ENCODE measurements at places on chromosomes 16 and 17.
A peak's percentile ranks its signal among the peaks of the same experiment; 100 is the strongest.

DNA sequence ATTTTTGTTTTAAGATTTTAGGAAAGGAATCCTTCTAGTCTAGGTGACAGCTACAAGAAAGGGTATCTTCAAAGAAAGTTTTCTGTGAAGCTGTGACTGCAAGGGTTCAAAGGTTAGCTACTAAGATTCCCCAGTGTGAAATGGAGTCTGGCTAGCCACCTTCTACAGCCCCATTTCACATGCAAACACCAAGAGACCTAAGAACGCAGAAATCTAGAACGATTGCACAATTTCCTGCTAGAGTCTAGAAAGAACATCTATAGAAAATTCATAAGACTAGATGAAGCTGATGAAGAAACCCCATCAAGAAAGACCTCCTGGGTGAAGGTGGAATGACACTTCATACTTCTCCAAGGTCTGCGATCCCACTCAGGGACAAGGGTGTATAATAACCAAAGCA lies 77.1 kb downstream of the STX8 start:
- DNase-seq, result no peak
- no peak overlapping the region for H3K27ac ChIP-seq
- no peak overlapping the region for H3K4me3 ChIP-seq
- H3K4me1 ChIP-seq, result no peaks in the 10 kb centered on the region
- H3K27me3 ChIP-seq, result no peaks in the 10 kb centered on the region

- H3K36me3 ChIP-seq, result no peaks in the 10 kb centered on the region
- H3K4me3 ChIP-seq, result no peak overlapping the region
- H3K4me1 ChIP-seq, result no peaks in the 10 kb centered on the region
- no peaks in the 10 kb centered on the region for H3K27me3 ChIP-seq
- DNase-seq, result no peak
Measured at GRCh38 chr16:9047689-9048301, 43.6 kb upstream of the HAPSTR1 start.

- peak overlapping the region; percentile 69 for H3K4me3 ChIP-seq
- no peaks in the 10 kb centered on the region for H3K27me3 ChIP-seq
- peak overlapping the region; percentile 65 for H3K27ac ChIP-seq
- peaks cover 43% of the 10 kb centered on the region for H3K4me1 ChIP-seq
- peak; percentile 36 for DNase-seq
Measured at GRCh38 chr17:81285179-81285878, 9.8 kb downstream of the SLC38A10 start.

DNA sequence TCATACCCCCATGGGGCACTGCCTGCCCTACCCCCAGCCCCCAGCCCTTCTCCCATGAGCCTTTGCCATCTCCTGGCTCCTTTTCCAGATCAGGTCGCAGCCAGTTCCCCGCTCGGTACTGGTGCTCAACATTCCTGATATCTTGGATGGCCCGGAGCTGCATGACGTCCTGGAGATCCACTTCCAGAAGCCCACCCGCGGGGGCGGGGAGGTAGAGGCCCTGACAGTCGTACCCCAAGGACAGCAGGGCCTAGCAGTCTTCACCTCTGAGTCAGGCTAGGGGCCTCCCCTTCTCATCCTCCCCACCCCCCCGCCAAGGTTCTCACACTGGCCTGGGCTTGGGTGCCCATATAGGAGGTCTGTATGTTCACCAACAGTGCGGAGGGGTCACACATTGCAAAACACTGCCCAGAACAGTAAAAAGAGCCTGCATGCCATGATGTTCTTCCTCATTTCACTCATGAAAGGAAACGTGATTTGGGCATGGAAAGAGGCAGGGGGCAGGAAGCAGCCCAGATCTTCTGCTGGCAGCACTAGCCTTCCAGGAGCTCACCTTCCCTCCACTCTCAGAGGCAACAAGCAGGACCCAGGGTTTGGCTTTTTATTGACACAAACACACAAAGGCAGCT lies 7.5 kb downstream of the IFI35 start:
- no peak for DNase-seq
- no peaks in the 10 kb centered on the region for H3K27me3 ChIP-seq
- peaks cover 7% of the 10 kb centered on the region for H3K4me1 ChIP-seq
- H3K36me3 ChIP-seq, result peaks cover 21% of the 10 kb centered on the region
- no peak overlapping the region for H3K4me3 ChIP-seq

GRCh38 chr16:50172195-50172922 lies 19.3 kb downstream of the TENT4B start:
- H3K4me3 ChIP-seq, result no peak overlapping the region
- no peak overlapping the region for H3K27ac ChIP-seq
- no peak for DNase-seq
- no peaks in the 10 kb centered on the region for H3K36me3 ChIP-seq
- H3K27me3 ChIP-seq, result no peaks in the 10 kb centered on the region

DNA sequence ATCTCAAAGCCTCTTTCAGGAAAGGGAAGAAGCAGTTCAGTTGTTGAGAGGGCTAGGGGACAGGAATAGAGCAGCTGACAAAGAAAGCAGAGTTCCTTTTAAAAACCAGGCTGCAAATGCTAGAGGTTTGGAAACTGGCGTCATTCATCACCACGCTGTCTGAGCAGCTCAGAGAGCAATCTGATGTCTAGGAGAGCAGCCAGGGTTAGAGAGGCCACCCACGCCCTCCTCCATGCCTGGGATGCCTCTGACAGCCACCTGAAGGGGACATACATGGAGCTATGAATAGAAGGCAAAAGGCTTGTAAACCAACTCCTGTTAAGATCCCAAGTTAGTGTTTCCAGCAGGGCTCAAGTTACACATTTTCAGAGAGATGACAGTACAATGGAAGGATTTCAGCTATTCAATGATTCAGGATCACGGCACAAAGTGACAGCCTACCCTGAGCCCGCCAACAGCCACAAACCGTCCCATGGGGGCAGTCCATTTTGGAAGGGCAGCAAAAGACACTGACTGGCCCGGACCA lies 12.4 kb downstream of the RAB5C start:
- H3K27ac ChIP-seq, result no peak overlapping the region
- H3K4me3 ChIP-seq, result no peak overlapping the region
- H3K36me3 ChIP-seq, result peaks cover 22% of the 10 kb centered on the region
- no peak for DNase-seq
- no peaks in the 10 kb centered on the region for H3K27me3 ChIP-seq

- DNase-seq, result no peak
- no peaks in the 10 kb centered on the region for H3K4me1 ChIP-seq
- peaks cover 3% of the 10 kb centered on the region for H3K27me3 ChIP-seq
- H3K27ac ChIP-seq, result no peak overlapping the region
- H3K4me3 ChIP-seq, result peak overlapping the region; percentile 19
Measured at GRCh38 chr17:77916703-77917481, 41.6 kb upstream of the TNRC6C start.

DNA sequence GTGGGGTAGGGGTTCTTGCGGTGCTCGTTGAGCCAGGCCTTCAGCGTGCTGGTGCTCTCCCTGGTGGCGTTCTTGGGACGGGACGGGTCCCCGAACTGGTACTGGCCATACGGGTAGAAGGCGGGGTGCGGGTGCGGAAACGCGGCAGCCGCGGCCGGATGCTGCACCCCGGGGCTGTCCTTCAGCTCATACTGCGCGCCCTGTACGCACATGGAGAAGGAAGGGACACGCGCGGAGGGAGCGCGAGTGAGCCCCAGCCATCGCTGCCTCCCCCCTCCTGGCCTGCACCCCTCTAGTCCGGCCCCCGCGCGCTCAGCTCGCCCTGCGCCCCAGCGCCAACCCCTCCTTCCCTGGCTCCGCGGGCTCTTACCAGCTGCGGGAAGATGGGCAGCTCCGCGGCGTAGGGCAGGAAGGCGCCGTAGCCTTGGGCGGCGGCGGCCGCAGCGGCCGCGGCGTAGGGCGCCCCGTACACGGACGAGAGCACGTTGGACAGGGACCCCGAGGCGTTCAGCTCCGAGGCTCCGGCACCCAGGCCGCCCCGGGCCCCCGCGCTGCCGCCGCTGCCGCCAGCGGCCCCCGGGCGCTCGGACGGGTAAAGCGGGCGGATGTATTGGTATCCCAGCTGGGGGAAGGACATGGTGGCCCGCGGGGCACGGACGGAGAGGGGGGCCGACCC lies 1.0 kb downstream of the IRX3 start:
- H3K27ac ChIP-seq, result no peak overlapping the region
- DNase-seq, result no peak
- peaks cover 20% of the 10 kb centered on the region for H3K27me3 ChIP-seq
- H3K4me3 ChIP-seq, result no peak overlapping the region

- no peak for DNase-seq
- H3K36me3 ChIP-seq, result no peaks in the 10 kb centered on the region
- no peak overlapping the region for H3K27ac ChIP-seq
- no peaks in the 10 kb centered on the region for H3K4me1 ChIP-seq
- H3K27me3 ChIP-seq, result peaks cover 3% of the 10 kb centered on the region
Measured at GRCh38 chr17:56114469-56114868, 38.8 kb upstream of the ANKFN1 start.

GRCh38 chr17:63995626-63996025 lies 2.5 kb upstream of the PRR29 start:
- no peak overlapping the region for H3K4me3 ChIP-seq
- H3K36me3 ChIP-seq, result no peaks in the 10 kb centered on the region
- DNase-seq, result no peak
- H3K27ac ChIP-seq, result no peak overlapping the region
- peaks cover 42% of the 10 kb centered on the region for H3K4me1 ChIP-seq

GRCh38 chr17:65219124-65219523 lies 82.0 kb downstream of the RGS9 start:
- H3K4me3 ChIP-seq, result no peak overlapping the region
- DNase-seq, result no peak
- H3K4me1 ChIP-seq, result no peaks in the 10 kb centered on the region
- H3K27me3 ChIP-seq, result no peaks in the 10 kb centered on the region

- no peak overlapping the region for H3K4me3 ChIP-seq
- H3K4me1 ChIP-seq, result peaks cover 8% of the 10 kb centered on the region
- H3K27me3 ChIP-seq, result no peaks in the 10 kb centered on the region
- no peak overlapping the region for H3K27ac ChIP-seq
Measured at GRCh38 chr17:82445542-82445941, 5.0 kb downstream of the CYBC1 start.

DNA sequence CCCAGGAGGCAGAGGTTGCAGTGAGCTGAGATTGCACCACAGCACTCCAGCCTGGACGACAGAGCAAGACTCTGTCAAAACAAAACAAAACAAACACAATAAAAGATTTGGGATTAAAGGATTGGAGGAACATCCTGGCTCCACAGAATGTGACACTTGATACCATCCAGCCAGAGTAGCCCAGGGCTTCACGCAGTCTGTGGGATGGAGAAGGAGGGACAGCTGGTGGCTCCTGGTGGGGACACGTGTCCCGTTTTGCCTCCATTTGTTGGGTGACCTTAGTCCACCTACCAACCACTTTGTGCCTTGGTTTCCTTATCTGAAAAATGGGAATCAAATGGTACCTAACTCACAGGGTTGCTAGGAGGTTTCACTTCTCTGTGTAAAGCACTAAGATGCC lies 12.4 kb upstream of the CYB561 start:
- H3K36me3 ChIP-seq, result no peaks in the 10 kb centered on the region
- no peak overlapping the region for H3K27ac ChIP-seq
- H3K4me3 ChIP-seq, result no peak overlapping the region
- no peaks in the 10 kb centered on the region for H3K4me1 ChIP-seq

DNA sequence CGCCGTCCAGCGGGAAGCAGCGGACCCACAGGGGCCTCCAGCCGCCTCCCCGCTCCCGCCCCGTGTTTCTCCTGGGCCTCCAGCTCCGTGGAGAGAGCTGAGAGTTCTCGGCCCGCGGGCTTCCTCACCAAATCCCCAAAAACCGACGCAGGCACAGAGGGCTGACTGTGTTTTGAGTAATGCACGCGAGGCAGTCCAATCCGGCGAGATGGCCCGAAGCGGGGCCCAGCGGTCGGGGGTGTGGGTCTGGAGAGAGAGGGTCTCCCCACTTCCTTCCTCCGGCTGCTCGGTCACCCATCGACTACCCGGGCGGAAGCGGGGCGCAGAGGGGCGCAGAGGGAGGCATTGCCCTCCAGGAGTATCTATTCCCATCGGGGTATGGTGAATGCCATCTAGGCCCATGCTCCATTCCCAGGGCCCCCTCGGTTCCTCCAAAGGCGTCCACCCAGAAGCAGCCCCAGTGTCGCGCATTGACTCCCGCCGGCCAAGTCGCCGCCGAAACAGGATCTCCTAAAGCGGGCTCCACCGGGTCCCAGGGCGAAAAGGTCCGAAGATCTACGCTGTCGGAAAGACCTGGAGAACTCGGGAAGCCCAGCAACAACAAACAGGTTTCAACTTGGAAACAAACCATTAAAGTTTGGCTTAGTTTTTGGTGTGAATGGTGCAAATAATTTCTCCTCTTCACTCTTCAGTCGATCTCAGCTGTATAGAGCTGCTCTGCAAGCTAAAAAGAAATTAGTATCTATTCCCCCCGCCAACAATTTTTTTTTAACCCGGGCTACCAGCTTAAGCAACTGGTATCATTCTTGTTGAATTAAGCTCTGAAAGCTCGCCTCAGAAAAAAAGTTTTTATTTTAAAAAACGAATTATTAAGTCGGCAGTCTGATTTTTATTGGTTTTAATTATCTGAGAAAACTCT lies 19.2 kb upstream of the HOXB13 start:
- no peak overlapping the region for H3K4me3 ChIP-seq
- peaks cover 88% of the 10 kb centered on the region for H3K27me3 ChIP-seq
- no peak overlapping the region for H3K27ac ChIP-seq
- no peaks in the 10 kb centered on the region for H3K36me3 ChIP-seq
- DNase-seq, result no peak

- H3K36me3 ChIP-seq, result peaks cover 84% of the 10 kb centered on the region
- DNase-seq, result no peak
- H3K27me3 ChIP-seq, result no peaks in the 10 kb centered on the region
- no peak overlapping the region for H3K4me3 ChIP-seq
- H3K27ac ChIP-seq, result no peak overlapping the region
Measured at GRCh38 chr16:84662471-84662870, 14.2 kb downstream of the KLHL36 start.

GRCh38 chr16:52283018-52283417 lies 263.9 kb downstream of the TOX3 start:
- no peaks in the 10 kb centered on the region for H3K36me3 ChIP-seq
- no peak overlapping the region for H3K4me3 ChIP-seq
- no peak for DNase-seq
- H3K27me3 ChIP-seq, result no peaks in the 10 kb centered on the region

- H3K36me3 ChIP-seq, result no peaks in the 10 kb centered on the region
- DNase-seq, result no peak
- H3K4me1 ChIP-seq, result peaks cover 11% of the 10 kb centered on the region
- no peaks in the 10 kb centered on the region for H3K27me3 ChIP-seq
- no peak overlapping the region for H3K27ac ChIP-seq
- H3K4me3 ChIP-seq, result no peak overlapping the region
Measured at GRCh38 chr17:50114849-50115357, 15.1 kb downstream of the SAMD14 start.

DNA sequence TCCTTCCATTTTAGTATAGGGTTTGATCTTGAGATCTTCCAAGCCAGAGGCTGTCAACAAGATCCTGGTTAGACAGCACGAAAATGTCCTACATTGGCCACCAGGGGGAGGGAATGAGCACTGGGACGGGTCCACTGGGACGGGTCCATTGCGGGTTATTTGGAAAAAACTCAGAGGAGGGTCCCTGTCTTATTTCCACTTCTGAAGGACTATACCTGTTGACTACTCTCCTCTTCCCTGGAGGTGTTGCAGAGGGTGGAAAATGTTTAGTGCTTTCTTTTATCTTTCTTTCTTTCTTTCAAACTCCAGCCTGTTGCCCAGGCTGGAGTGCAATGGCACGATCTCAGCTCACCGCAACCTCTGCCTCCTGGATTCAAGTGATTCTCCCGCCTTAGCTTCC lies 2.5 kb downstream of the TTLL6 start:
- no peaks in the 10 kb centered on the region for H3K36me3 ChIP-seq
- H3K27me3 ChIP-seq, result peaks cover under 1% of the 10 kb centered on the region
- peak; percentile 53 for DNase-seq
